ENCODE measurements at places on chromosomes 11 and 22. TPM values are rescaled to one million over a fixed set of nuclear protein-coding genes. Genes with fewer than 3 reads are reported as not detected.

The HMGXB4 gene
- total RNA-seq = 26.2 TPM

The TEX12 gene
- not detected for total RNA-seq

The DERL3 gene
- under 0.01 TPM for total RNA-seq

The P2RX3 gene
- total RNA-seq = not detected

The SLC35C1 gene
- total RNA-seq = 6.2 TPM

The MIAT gene
- 0.46 TPM for total RNA-seq

The RASGRP2 gene
- total RNA-seq = not detected

The CARD16 gene
- total RNA-seq = 4.8 TPM

The SCGB1A1 gene
- total RNA-seq = not detected

The LARGE2 gene
- total RNA-seq = not detected

The NCF4 gene
- total RNA-seq = not detected

The CNGA4 gene
- not detected for total RNA-seq

The DCHS1 gene
- total RNA-seq = 2.3 TPM

The MS4A14 gene
- not detected for total RNA-seq
